Hippocampal formation (tissue), 2 donors: ENCODE measurements at places on chromosomes 13 and 19.
A peak's percentile ranks its signal among the peaks of the same experiment; 100 is the strongest.

DNA sequence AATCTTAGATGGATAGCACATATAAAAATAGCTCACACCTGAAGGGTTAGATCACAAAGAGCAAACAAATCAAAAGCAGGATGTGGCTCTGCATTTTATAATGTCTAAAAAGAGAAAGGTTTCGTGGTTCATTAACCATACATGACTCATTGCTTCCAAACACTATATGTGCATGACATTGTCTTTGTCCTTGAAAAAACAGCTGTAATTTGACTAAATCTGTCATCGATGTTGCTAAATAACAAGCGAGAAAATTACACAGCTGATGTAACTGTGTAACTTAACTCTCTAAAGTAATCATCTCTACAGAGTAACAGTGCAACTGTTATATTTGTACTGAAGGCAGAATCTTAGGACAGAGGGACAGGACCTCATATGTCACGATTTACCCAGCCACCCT, 383.1 kb upstream of the GPC6 start:
- no peak for DNase-seq

GRCh38 chr19:51034704-51035103, at the start of gene KLK12:
KLK12 (minus strand) TSS chr19:51035002; CDS start chr19:51034621, 381 bp downstream.
- no peak for DNase-seq

DNA sequence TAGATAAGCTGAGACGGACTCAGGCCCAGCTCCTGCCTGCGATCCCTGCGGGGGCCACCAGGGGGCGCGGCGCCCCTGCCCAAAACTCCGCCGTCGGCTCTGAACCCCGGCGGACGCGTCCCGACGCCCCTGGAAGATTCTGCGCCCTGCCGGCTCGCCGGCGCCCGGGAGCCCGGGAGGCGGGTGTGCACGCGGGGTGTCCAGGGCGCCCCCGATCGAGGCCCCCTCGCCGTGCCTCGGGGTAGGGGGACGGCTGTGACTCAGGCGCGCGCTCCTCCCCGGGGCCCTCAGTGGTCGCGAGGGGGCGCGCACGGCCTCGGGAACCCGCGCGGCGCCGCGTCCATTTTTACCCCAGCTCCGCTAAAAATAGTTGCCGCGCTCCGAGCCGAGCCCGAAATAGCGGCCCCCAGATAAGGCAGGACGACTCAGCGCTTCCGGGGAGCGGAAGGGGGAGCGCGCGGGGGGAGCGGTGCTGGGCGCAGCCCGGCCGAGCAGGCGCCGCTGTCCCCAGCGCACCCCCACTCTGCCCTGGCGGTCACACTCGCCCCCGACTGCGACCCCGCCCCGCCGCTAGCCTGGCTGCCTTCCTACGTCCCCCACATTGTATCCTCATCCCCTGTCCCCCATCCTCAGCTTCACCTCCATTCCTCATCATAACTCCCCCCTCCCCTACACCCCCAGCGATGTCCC, 16.0 kb upstream of the ERCC1 start:
- DNase-seq = peak; percentile 73

GRCh38 chr19:16373079-16373478, 48.5 kb downstream of the KLF2 start:
- DNase-seq = no peak

- DNase-seq = no peak
These were observed 1.5 kb upstream of the CGB5 start for GRCh38 chr19:49042177-49042576.

- no peak for DNase-seq
These were observed 690 bp upstream of the B3GNT8 start for GRCh38 chr19:41427647-41428480.

GRCh38 chr13:103272770-103273169, 206.6 kb upstream of the SLC10A2 start:
- DNase-seq = no peak

- no peak for DNase-seq
These were observed 1.4 kb downstream of the PARP4 start for GRCh38 chr13:24511019-24511815.

DNA sequence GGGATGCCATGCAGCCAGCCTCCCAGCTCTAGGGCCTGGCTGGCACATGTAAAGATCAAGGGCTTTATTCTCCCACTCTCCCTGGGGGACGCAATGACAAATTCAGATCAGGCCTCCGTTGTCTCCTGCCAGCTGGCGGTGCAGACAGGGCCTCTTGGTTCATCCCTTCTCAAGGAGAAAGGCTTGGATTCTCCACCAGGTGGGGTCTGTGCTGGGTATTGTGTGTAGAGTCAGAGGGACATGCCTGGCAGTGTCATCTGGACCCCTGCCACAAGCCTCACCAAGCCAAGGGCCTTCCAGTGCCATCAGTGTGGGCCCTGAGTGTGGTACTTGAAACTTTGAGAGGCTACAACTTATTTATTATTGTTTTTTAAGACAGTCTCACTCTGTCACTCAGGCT, 8.4 kb upstream of the PTPRS start:
- no peak for DNase-seq

GRCh38 chr19:35742121-35742724, at the start of gene IGFLR1:
IGFLR1 (minus strand) TSS chr19:35742452; CDS start chr19:35741180, 1,272 bp downstream.
- peak; percentile 31 for DNase-seq

DNA sequence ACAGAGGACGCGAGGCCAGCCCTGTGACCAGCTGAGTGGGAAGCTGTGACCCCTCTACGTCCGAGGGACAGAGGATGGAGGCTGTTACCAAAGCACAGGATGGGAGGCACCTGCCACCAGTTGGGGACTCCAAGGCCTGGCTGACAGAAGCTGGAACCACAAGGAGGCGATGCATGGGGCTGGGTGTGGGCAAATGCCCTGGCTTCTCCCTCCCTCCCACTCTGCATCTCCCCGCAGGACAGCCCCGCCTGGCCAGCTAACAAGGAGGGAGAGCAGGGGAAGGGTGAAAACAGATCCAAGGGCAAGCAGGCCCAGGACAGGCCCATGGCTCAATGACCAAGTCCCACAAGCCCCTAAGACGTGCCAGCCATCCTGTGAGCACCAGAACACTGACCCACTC, 28.6 kb downstream of the AKT2 start:
- no peak for DNase-seq

DNA sequence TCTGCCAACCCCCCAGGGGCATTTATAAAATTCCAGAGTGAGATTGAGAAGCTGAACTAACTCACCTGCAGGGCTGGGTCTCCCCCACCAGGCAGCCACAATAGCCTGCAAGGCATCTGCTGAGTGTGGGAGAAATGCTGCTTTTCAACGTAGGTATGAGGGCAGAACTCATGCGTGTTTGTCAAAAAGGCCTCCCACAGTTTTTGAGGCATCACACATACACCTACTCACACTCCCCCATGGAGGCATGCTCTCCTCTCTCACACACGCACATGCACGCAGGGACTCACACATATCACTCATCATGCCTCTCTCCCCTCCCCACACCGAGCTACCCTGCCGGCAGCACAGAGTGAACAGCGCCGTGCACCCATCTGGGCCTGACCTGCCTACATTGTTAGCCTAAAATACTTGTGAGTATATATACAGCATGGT, 390.5 kb downstream of the FGF9 start:
- no peak for DNase-seq

DNA sequence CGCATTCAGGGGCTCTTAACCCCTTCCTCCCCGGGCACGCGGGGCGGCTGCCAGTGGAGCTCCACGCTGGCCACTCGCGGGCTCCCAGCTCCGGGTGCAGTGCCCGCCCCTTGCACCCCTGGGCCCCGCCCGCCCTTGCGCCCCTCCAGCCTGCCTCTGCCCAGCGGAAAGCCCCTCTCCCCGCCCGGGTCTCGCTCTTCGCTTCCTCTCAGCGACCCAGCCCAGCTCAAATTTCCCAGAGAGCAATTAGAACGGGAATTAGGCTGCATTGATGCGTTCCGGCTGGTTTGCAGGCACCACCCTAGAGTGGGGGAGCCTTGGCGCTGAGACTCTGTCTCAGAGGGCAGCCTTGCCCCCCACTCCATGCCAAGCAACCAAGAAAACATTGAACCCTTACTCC, 1.8 kb upstream of the GSX1 start:
- DNase-seq = no peak

DNA sequence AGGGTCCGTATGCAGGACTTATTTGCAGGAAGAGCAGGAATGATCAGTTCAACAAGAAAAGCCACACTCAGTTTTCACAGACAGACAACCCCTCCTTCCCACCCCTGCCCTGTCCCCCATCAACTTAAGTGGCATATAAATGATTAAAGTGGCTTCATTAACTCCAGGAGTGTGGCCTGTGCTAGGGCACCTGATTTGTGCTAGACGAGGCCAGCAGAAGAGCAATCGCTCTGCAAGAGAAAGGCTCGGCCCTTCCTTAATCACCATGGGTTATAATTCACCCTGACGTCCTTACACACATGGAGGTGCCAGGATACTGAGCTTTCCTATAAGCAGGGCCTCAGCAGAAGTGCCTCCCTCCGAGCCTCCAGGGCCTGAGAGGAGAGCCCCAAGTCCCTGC, 14.6 kb downstream of the C19orf12 start:
- no peak for DNase-seq

- no peak for DNase-seq
These were observed 881.2 kb upstream of the PCDH20 start for GRCh38 chr13:62296812-62297211.

GRCh38 chr19:30407068-30407709, 35.0 kb downstream of the ZNF536 start:
- DNase-seq = no peak

- no peak for DNase-seq
These were observed 33.6 kb upstream of the ARGLU1 start for GRCh38 chr13:106601489-106601888.

DNA sequence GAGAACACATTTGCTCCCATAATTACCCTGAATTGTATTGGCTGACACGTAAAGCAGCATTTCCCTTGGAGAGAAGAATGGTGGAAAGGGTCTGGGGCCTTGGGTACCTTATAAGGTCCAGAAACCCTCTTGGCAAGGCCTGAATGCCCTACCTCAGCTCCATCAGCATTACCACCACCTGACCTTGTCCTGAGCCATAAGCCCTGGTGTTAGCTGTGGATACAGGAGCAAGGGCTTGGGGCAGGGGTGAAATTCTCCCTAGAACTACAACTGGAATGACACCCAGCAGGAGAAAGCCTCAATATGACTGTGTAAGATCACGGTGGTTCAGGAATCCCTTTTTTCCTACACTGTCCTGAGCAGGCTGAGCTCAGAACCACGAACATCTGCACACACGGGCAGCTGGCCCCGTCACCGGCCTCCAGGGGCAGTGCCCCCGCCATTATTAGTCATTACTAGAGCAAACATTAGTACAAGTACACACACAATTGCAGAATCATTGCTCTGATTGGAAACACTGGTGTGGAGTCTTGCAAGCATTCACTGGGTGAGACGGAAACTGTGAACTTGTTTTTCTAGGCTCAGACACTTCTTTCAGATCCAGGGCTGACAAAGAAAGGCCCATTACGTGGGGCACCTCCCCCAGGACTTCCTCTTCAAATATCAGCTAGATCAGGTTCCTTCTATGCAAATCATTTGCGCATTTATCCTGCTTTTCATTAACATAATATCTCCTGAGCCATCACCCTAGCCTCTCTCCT, 26.8 kb upstream of the MTIF3 start:
- DNase-seq = no peak

- DNase-seq = no peak
These were observed 17.6 kb upstream of the TNFRSF19 start for GRCh38 chr13:23552661-23553060.

- no peak for DNase-seq
These were observed 396.7 kb downstream of the RFC3 start for GRCh38 chr13:34214686-34215085.

DNA sequence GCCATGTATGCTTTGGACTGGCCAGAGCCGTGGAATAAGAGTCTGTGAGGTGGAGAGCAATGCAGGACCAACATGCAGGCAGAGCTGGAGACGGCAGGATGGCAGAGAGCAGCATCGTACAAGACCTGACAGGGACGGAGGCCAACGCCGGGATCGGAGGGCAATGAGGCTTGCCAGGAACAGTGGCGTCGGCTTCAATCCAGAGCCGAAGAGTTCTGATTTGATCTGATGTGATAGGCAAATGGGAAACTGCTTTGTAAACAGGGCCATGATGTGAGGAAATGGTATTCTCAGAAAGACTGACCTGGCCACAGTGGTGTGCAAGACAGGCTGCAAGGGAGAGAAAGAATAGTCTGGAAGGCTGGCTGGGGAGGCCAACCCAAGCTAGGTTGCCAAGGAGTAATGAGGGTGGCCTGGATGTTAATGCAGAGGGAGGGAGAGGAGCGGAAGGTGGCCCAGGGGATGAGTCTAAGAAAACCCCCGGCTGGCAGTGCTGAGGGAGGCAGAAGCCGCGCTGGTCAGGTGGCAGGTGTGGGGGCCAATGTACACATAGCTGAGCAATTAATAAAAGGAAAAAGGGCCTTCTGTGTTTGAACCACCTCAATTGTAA, 26.7 kb downstream of the RCBTB2 start:
- DNase-seq = no peak
